Stimulated activated naive CD8-positive, alpha-beta T cell treated with anti-CD3 and anti-CD28 coated beads, Interleukin-15, Interleukin-2, amounts not matched to agents 100 U/mL and 50 U/mL, for 24 hours (primary cell): ENCODE measurements at places on chromosomes 5 and 9.

DNA sequence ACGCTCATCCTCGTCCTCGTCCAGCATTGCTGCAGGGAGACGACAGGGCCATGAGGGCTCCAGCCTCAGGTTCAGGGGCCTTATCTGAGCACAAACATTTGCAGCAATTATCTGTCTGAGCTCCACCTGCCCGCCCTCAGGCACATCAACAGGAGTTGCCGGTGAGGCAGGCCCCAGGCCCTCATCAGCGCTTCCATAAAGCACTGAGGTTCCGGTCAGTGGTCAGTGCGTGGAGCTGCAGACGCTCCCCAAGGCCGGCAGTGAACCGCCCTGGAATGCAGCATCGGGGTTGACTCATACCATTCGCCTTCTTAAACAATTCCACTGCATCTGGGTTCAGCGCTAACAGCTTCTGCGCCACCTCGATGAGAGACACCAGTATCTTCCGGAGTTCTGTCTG, 15.2 kb downstream of the UBAC1 start:
- DNase-seq: no peak

DNA sequence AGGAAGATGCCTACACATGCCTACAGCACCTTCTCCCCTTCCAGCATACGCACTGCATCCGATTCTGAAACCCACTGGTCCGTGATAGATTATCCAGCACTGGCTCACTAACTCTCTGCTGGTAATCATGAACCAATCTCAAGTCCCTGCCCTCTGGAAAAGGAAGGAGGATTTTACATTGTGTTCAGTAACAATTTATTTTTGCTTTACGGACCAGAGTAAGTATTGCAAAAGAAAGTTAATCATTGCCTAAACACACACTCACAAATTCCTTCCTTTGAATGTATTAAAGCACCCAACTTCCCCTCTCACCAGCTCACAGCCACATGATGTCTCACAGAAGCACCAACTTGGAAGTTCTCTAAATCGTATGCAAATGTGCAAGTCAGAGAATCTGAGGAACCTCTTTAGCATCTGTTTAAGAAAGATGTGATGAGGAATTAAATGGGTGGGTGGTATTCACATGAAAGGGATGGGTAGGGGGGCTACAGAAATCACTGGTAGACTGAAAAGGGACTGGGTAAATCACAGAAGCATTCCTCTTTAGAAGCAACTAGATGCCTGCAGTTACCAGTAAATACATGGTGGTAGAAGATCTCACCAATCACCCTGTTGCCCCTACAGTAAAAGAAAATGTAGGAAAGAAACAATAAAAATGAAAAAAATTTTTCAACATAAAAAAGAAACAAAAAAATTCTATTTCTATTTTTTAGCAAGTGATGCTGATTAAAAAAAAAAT, 8.4 kb downstream of the GNAQ start:
- DNase-seq: no peak

GRCh38 chr5:12367973-12368372, 463.7 kb upstream of the CTNND2 start:
- DNase-seq: no peak

GRCh38 chr5:56464935-56465768, 232.0 kb upstream of the ANKRD55 start:
- no peak for DNase-seq

- DNase-seq: no peak
Observed at GRCh38 chr5:81838307-81838906, 87.5 kb upstream of the SSBP2 start.

DNA sequence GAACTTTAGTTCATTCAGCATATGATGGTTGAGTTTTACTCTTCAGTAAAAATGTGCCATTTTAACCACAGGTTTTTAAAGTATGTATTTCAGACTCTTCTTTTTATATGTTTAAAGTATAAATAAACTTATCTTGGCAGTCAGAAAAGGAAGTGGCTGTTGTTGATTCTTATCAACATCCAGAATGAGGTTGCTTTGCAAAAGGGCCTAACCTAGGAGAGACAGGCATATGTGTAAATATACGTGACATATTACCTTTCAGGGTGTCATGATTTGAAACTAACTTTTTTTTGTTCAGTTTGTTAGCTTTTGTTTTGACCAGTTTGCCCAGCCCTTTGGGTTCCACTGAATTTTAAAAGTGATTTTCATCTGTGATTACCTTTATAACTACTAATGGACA, 7.4 kb downstream of the SMARCA2 start:
- DNase-seq: no peak

- DNase-seq: no peak
Observed at GRCh38 chr9:479971-480350, 265.3 kb downstream of the DOCK8 start.

DNA sequence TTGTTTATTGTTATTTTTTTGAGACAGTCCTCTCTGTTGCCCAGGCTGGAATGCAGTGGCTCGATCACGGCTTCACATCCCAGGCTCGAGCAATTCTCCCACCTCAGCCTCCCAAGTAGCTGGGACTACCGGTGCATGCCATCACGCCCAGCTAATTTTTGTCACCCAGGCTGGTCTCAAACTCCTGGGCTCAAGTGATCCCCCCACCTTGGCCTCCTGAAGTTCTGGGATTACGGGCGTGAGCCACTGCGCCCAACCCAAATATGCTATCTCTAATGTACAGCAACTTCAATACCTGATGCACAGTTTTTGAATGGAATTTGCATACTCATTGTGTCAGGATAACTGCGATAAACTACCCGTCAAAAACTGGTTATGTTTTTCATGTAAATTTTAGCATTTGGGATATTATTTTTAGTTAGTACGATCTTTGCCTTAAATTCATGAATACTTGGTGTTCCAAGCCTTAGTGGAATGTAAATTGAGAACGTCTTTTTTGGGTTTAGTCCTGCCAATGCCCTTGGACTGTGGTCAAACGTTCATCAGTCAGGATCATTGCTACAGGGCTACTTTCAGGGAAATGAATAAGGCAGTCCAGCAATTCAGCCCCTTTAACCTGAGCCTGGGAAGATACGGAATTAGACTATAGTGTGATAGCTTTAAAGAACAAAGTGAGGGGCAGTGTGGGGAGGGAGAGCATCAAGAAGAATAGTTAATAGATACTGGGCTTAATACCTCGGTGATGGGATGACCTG, 4.4 kb downstream of the UGCG start:
- DNase-seq: no peak

DNA sequence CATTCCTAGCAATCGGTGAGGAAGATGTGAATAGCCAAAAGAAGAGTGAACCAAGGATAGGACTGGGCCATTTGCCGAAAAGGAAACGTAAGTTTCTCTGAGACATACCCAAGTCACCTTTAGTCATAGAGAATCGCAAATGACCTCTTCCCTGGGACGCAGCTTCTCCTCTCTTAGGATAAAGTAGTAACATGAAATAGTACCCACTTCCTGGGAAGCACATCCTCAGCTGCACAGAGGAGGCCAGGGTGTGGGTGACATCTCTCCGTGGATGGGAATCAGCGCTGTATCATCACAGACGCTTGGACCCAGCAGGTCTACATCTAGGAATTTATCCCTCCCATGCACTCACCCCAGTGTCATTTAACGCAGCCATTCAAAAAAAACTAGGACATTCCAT, 120.9 kb upstream of the PHYKPL start:
- no peak for DNase-seq

GRCh38 chr5:69288069-69288468, 44.5 kb downstream of the CCDC125 start:
- DNase-seq: no peak

DNA sequence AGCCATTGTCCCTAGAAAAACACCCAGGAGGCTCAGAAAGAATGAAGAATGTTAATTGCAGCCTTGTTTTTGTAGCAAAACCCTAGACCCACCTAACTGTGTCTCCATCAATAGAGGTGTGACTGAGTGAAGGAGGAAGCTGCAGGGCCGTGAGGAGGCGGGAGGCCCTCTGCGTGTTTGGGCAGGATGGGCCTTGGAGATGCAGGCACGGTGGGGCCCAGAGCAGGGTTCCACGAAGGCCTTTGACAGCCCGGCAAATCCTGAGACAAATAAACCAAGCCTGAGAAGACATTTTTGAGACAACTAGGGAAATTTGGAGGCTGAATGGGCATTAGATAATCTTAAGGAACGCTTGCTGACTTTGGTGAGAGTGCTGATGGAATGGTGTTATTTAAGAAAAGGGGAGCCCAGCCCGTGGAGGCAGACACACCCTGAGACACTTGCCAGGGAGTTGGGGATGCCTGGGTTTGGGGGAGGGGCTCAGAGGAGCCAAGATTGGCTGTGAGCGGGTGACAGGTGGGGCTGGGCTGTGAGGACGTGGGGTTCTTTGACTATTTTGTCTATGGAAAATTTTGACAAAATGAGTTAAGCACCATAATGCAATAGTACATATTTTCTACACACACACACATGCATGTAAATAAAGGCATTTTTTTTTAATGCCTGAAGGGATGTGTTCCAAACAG, 48.8 kb downstream of the BARX1 start:
- DNase-seq: no peak

DNA sequence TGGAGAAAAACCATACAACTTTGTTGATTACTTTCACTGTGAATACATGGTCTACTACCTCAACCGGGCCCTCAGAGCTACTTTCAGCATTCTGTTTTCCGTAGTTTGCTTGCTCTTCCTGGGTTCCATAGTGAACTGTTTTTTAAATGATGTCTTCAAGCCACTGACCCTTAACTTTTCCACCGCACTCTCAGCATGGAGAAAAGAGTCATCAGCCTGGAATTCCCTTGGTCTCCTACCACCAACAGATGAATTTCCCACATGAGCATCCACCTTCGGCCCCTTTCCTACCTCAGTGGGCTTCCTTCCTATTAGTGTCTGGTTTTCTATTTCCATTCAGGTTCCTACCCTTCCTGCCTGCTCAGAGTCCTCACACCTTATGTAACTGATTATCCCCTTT, 135.9 kb upstream of the ADAMTSL1 start:
- no peak for DNase-seq

GRCh38 chr9:122264360-122265148, at the start of the genes MRRF and RBM18:
Gene MRRF (plus strand): TSS chr9:122264882. CDS start chr9:122270892, 6,010 bp downstream.
Gene RBM18 (minus strand): TSS chr9:122264840. CDS start chr9:122261492, 3,348 bp downstream.
- DNase-seq: peak; percentile 93

- DNase-seq: no peak
Observed at GRCh38 chr9:87007711-87008366, 60.5 kb upstream of the GAS1 start.

- DNase-seq: no peak
Observed at GRCh38 chr9:74303945-74304344, 193.2 kb upstream of the RORB start.

DNA sequence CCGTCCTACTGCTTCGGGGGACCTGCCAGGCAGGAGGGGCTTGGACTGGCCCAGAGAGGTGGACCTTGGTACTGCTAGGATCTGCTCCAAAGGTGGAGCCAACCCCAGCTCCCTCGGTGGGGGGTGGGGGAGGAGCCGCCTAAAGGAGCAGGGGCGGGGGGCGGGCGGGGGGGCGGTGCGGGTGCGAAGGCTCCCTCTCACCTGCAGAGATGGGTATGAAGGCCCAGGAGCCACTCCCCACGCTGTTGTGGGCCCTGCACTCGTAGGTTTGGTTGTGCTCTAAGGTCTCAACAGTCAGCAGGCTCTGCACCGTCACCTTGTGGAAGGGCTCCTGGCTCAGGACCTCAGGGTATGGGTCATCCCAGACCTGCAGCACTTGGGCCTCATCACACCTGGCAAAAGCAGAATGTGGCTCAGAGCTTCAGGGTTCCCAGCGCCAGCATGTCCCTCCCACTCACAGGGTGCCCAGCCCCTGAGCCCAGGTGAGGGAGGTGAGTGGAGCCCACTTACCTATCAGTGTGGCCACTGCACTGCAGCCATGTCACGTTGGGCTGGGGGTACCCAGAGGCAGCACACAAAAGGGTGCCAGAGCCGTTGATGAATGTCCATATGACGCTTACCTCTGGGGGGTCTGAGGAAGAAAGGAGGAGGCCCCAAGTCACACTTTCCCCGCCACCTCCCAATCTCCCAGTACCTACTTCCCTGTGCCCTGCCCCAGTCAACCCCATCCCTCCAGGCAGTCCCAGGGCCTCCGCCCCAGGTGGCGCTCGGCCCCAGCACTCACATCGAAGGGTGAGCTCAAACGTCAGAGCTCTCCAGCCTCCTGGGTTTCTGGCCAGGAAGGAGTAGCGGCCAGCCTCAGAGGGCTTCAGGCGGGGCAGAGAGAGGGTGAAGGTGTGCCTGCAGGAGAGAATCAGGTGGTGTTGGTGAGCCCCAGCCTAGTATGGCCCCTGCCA, 16.4 kb downstream of the CSF1R start:
- DNase-seq: no peak

DNA sequence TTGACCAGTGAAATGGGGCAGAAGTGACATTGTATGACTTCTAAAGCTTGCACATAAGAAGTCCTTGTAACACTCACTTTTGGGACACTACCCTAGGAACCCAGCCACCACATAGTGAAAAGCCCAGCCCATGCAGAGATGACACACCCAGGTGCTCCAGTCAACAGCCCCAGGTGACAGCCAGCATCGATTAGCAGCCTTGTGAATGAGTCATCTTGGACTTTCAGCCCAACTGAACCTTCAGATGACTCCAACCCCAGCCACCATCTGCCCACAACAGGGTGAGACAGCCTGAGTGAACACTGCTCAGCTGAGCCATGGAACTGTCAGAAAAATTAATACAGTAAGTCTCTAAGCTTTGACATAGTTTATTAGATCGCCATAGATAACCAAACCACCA, 458.6 kb downstream of the ZSWIM6 start:
- no peak for DNase-seq
